ENCODE measurements at places on chromosomes 6 and 20. TPM values are rescaled to one million over a fixed set of nuclear protein-coding genes. Genes with fewer than 3 reads are reported as not detected.

The FAM83C gene
- under 0.01 TPM for total RNA-seq

The CDSN gene
- total RNA-seq = not detected

The SPEF1 gene
- under 0.01 TPM for total RNA-seq

The UBD gene
- 7.8 TPM for total RNA-seq

The NKAIN4 gene
- total RNA-seq = not detected

The BANF2 gene
- not detected for total RNA-seq

The MRPS18B gene
- 70.6 TPM for total RNA-seq

The PSMB9 gene
- 27.8 TPM for total RNA-seq

The C6orf132 gene
- under 0.01 TPM for total RNA-seq

The F13A1 gene
- not detected for total RNA-seq

The FKBP1C gene
- total RNA-seq = 1.5 TPM

The ACSS1 gene
- total RNA-seq = 9.8 TPM

The NKAPL gene
- 0.26 TPM for total RNA-seq

The PRR18 gene
- total RNA-seq = not detected

The ADIG gene
- total RNA-seq = not detected

The SAPCD1 gene
- total RNA-seq = 8.0 TPM

The SLC17A4 gene
- not detected for total RNA-seq

The CSTF1 gene
- total RNA-seq = 31.5 TPM

The EPHA7 gene
- 0.09 TPM for total RNA-seq

The CDYL gene
- total RNA-seq = 26.7 TPM

The APOBEC2 gene
- total RNA-seq = not detected

The PDE7B gene
- 4.5 TPM for total RNA-seq

The C20orf141 gene
- total RNA-seq = not detected

The PROKR2 gene
- total RNA-seq = not detected

The DOK5 gene
- not detected for total RNA-seq

The DEFB121 gene
- total RNA-seq = not detected

The HTR1E gene
- total RNA-seq = not detected

The MYB gene
- total RNA-seq = not detected
